ENCODE measurements at places on chromosomes 12 and 14.

GRCh38 chr12:121246893-121247557 is 37.1 kb downstream of the P2RX4 start:
- DNase-seq: no peak

DNA sequence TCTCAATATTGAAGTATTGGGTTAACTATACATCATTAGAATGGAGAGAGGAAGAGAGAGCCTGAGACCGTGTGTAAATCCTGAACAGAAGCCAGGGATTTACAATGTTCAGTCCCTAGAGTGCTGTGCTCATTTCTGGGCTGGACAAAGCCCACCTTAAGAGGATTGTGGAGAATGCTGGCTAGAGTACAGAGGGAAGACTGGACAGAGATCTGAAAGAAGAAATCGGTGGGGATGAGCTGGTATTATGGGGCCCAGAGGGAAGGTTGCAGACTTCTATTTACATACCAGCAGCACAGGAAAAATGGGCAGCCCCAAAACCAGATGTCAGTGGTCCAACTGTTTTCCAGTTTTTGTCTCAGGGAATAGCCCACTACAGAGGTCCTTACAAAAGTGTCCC is 42.3 kb downstream of the RTN1 start:
- no peak for DNase-seq

DNA sequence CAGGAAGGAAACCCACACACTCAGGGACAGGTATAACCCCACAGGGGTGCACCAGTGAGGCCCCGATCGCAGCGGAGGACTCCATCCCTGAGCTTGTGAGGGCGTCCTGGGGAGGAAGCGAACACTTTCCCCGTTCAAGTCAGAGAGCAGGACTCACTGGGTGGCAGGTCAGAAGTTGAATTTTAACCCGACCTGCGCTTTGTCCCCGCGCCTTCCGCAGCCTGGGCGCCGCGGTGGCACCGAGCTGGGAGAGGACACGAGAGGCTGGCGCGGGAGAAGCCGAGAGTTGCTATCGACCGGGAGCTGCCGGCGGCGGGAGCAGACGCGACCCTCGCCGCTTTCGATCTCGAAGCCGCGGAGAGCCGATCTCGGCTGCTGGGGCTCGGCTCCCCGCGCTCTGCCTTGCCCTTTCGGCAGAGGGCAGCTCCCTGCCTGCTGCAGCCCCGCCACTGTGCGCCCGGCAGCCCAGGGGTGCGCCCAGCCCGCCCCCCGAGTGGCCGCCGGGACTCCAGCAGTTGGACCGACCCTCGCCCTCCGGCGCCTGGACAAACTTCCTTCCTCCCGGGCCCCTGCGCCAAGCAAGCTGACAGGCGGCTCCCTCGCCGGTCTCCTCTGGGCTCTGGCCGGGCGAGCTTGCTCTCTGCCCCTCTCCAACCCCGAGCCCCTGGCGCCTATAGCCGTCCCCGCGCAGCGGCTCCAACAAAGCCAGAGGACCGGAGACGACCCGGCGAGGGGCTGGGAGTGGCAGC is 918 bp downstream of the LIN7A start:
- no peak for DNase-seq

DNA sequence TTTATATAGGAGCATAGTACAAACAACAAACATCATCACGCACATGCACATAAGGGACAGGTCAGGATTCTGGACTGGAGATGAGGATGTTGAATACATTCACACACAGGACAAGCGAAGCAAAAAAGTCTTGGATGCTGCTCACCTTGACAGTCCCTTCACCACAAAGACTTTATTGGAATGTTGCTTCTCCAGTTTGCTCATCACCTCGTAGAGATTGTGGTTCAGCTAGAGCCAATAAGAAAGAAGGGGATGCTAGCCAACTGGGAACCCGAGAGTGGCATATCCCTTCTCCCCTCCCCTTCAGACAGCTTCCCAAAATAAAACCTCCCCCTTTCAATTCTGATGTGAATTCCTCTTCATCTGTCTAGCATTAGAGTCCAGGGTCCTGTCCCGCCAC is 25.4 kb upstream of the SMAGP start:
- DNase-seq: no peak

DNA sequence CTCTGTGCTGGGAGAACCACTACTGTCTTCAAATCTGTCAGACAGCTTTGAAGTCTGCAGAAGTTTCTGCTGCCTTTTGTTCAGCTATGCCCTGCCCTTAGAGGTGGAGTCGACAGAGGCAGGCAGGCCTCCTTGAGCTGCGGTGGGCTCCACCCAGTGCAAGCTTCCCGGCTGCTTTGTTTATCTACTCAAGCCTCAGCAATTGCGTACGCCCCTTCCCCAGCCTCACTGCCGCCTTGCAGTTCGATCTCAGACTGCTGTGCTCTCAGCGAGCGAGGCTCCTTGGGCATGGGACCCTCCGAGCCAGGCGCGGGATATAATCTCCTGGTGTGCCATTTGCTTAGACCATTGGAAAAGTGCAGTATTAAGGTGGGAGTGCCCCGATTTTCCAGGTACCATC is 25.1 kb upstream of the KLRB1 start:
- DNase-seq: no peak

DNA sequence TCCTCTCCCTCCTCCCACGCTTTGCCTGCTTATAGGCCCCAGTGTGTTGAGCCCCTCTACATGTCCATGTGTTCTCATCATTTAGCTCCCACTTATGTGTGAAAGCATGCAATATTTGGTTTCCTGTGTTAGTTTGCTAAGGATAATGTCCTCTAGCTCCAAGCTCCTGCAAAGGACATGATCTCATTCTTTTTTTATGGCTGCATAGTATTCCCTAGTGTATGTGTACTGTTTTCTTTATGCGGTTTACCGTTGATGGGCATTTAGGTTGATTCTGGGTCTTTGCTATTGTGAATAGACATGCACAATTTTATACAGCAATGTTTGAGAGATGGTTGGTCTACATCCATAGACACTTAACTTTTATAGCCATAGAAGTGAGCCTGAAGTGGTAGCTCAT is 5.1 kb downstream of the RESF1 start:
- DNase-seq: no peak

DNA sequence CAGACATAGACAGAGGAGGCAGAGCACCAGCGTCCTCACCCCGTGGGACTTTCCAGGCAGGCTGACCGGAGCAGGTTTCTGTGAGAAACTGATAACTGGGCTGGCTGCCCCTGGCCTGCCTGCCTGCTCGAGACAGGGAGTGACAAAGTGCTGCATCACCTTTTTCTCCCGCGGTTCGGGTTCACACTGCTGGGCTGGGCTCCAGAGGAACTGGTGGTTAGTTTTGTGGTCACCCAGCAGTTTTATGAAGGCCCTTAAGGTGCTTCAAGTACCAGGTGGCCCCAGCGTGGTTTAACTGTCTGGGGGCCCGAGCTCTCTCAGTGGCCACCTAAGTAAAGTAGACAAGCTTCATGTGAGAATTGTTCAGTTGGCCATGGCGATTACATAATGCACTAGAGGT is 1073.6 kb downstream of the BCL11B start:
- no peak for DNase-seq

DNA sequence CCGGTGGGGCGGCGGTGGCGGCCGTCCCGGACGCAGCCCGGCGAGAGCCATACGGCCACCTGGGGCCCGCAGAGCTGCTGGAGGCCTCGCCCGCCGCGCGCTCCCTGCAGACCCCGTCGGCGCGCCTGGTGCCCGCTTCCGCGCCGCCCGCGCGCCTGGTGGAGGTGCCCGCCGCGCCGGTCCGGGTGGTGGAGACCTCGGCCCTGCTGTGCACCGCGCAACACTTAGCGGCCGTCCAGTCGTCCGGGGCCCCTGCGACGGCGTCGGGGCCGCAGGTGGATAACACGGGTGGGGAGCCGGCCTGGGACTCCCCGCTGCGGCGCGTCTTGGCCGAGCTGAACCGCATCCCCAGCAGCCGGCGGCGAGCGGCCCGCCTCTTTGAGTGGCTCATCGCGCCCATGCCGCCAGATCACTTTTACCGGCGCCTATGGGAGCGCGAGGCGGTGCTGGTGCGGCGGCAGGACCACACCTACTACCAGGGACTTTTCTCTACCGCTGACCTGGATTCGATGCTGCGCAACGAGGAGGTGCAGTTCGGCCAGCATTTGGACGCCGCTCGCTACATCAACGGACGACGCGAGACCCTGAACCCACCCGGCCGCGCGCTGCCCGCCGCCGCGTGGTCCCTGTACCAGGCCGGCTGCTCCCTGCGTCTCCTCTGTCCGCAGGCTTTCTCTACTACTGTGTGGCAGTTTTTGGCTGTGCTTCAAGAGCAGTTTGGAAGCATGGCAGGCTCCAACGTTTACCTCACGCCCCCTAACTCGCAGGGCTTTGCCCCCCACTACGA is 716 bp downstream of the RIOX1 start:
- peak; percentile 41 for DNase-seq

DNA sequence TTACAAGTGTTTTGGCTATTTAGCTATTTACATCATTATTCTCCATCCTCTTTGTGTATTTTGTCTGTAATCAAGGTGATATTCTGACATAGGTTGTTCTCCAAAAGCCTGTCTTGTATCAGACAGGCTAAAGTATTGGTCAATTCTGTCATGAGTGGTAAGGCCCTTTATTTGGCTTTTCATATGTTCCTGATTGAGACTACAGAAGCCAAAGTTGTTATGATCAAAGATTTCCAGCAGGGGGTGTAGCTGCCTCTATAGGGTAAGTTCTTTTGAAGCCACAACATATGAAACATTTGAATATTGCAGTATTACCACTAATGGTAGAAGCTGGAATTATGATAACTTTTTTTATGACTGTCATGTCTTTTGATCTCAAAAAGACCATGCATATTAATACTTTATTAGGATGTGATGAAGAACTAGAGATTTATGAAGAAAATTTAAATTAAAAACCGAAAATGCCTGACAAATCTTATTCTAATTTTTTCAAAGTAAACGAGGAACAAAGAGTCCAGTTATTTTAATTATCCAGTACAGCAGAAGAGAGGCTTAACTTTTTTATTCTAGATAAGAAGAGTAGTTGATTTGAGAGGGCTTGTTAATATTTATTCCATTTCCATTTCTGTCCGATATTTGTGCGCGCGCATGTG is 3.4 kb upstream of the ARHGAP5 start:
- DNase-seq: no peak

- no peak for DNase-seq
These were observed 1.7 kb downstream of the ATF7 start for GRCh38 chr12:53624458-53624857.

GRCh38 chr12:27606986-27607385 is 83.0 kb downstream of the PPFIBP1 start:
- no peak for DNase-seq

DNA sequence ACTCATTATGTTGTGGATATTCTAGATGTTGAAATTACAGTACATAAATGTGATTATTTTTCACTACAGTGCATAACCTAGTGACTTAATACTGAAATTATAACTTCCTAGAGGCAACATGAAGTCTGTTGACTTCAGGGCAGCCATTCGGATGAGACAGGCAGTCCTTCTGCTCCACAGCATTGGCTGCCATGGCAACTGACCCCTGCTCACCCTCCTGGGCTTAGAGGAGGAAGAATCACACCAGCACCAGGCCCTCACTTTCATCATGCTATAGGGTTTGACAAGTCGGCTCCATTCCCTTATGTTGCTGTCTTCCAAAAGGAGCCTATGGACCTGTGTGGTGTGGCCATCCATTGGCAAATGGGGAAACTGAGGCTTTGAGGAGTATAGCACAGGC is 233.5 kb upstream of the TMEM132C start:
- no peak for DNase-seq

GRCh38 chr12:108633534-108634248 is at the start of gene SELPLG:
Gene SELPLG, minus strand, starts transcription at chr12:108633894. Its CDS starts 9,587 bp downstream, at chr12:108624307.
- no peak for DNase-seq

- no peak for DNase-seq
These were observed 5.1 kb downstream of the ASCL1 start for GRCh38 chr12:102962532-102962931.

- no peak for DNase-seq
These were observed 960.9 kb upstream of the FBXO33 start for GRCh38 chr14:40393143-40393542.

GRCh38 chr12:43337571-43338444 is 214.2 kb downstream of the ADAMTS20 start:
- DNase-seq: no peak

DNA sequence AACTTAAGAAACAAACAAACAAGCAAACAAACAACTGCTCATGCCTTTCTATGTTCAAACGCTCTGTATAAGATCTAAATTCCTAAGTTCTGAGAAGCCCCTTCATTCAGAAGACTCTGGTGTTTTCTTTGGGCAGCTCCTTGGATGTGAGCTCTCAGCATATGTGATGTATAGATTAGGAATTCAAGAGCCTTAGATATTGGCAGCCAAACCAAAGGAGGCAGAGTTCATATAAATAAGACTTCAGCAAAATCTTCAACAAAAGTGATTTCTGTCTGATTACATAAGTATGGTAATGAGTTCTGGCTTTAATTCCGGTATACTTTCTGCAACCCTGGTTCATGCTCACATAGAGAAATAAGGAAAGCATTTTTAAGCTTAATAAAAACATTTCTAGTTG is 145.6 kb downstream of the DYRK2 start:
- no peak for DNase-seq

DNA sequence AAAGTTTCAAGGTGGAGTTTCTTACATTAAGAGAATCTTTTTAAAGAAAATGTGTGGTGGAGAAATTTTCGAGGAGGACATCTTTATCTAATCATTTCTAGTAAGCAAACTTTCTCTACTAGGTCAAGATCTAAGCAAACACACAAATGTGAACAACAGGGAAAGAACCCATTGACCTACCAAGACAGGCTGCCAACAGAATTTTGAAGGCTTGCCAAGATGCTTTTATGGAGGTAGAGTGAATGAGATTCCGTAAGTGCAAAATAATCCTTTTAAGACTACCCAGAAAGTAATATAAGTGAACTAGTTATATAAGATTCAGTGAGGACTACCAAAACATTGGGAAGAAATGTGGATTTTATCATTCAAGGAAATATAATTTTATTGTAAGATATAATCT is 357.1 kb upstream of the PDE3A start:
- DNase-seq: no peak

DNA sequence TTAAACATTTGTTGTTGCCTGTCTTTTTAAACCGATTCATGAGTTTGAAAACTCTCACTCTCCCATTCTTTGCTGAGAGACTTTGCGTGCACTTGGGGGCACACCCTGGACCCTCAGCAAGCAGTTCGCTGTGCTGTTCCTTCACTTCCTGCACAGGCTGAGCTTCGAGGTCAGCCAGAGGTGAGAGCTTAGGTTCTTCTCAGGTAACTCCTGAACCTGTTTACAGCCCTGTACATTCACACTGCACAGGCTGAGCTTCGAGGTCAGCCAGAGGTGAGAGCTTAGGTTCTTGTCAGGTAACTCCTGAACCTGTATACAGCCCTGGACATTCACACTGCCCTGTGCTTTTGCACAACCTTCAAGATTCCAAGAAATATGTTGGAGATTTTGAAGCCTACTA is 9.8 kb upstream of the CLECL1 start:
- DNase-seq: no peak

All from stimulated activated CD4-positive, alpha-beta T cell treated with anti-CD3 and anti-CD28 coated beads, Interleukin-12 subunit alpha, Interleukin-12 subunit beta, amount 100 ng/mL, for 24 hours (primary cell).